ENCODE measurements at places on chromosomes 5 and 9. TPM values are rescaled to one million over a fixed set of nuclear protein-coding genes. Genes with fewer than 3 reads are reported as not detected.

Gene TSSK1B
- total RNA-seq: 0.52 TPM

Gene SUSD3
- total RNA-seq: 7.2 TPM

Gene PIP5KL1
- 3.9 TPM for total RNA-seq

Gene NCBP1
- 31.2 TPM for total RNA-seq

Gene MARCOL
- not detected for total RNA-seq

Gene CCDC152
- total RNA-seq: 0.78 TPM

Gene MCTP1
- 0.86 TPM for total RNA-seq

Gene DOCK8
- total RNA-seq: 4.4 TPM

Gene ARHGEF37
- 1.6 TPM for total RNA-seq

Gene FRRS1L
- 1.6 TPM for total RNA-seq

Gene IL3
- total RNA-seq: not detected

Gene ADGRV1
- total RNA-seq: 0.13 TPM

Gene ORM2
- total RNA-seq: not detected

Gene SPINK7
- not detected for total RNA-seq

Gene SEMA5A
- 19.6 TPM for total RNA-seq

Gene NSUN2
- 32.9 TPM for total RNA-seq

Gene MSX2
- total RNA-seq: 6.0 TPM

Gene PRSS3
- total RNA-seq: 0.39 TPM

Gene ACTBL2
- total RNA-seq: not detected

Gene LPAR1
- 263 TPM for total RNA-seq

Gene SPATA31E1
- not detected for total RNA-seq

Gene SNX24
- total RNA-seq: 37.8 TPM

Gene PCDHB4
- 1.8 TPM for total RNA-seq

Gene CCDC183
- 0.26 TPM for total RNA-seq

Gene HSD17B3
- not detected for total RNA-seq

Data from articular chondrocyte of knee joint (primary cell).